Kidney glomerular epithelial cell (primary cell): ENCODE measurements at places on chromosomes 13 and 19.

DNA sequence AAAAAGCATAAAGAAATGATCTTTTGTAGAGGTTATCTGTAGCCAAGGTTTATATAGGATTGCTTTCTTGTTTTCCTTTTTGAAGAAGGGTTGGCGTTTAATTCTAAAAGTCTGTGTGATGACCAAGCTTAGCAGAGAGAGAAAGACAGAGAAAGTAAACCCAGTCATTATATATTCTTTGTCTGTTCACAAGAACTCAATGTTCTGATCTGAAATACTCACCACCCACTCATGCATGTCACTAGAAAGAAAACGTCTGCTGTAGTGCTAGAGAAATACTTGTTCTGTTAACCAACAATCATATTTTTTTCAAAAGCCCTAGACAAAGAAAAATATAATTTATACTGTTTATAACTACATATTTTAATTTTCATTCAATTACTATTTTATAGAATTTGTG is 173.7 kb upstream of the SLITRK5 start:
- DNase-seq, result no peak

GRCh38 chr13:27117952-27118351 is 53.7 kb downstream of the USP12 start:
- no peak for DNase-seq

GRCh38 chr13:113151745-113152690 is 6.4 kb upstream of the PROZ start:
- DNase-seq, result no peak

GRCh38 chr13:110262508-110263291 is 44.3 kb downstream of the COL4A1 start:
- DNase-seq, result peak; percentile 49

DNA sequence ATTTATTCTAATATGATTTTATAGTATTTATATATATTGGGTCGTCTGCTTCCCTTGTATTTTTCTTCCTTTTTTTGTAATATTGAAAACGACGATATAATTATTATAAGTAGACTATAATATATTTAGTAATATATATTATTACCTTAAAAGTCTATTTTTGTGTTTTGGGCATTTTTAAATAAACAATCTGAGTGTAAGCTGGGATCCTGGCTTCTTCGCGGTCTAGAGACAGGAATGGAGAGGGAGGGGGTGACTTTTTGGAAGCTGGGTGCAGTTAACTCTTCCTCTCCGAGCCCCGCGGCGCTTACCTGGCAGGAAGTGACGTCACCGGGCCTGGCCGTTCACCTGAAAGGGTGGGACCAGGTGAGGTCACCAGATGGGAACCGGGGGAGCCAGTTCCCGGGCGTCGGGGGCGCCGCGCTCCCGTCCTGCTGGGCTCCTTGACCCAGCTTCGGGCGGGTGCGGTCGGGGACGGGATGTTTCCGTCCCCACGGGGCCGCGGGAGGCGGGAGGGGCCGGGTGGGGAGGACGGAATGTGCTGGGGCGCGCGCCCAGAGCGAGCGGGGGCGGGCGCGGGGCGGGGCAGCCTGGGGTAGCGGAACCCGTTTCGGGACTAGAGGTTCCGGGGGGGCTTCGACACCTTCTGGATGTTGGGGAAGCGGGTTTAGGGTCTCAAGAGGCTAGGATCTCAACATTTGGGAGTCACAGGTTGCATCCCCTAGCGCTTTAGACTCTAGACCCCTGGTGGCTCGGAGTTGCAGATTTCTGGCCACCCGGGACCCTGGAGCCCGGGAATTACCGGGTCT is 2.8 kb downstream of the ZFP36 start:
- DNase-seq, result peak; percentile 42

DNA sequence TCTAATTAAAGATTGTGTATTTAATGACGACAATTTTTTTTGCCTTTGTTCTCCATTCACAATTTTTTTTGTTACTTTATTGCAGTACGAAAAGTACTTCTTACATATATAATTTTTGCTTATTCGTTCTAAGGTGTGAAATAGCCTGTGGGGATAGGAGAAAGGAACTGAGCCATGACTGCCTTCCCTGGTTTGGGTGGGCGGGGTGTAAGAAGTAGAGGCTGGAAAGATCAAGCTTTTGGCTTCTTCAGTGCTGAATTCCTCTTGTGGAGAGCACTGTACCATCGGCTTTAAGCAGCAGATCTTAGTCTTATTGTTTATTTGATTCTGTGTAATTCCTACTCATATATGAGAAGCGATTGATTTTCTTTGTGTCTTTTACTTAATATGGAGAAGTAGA is 115.8 kb downstream of the NBEA start:
- DNase-seq, result no peak

DNA sequence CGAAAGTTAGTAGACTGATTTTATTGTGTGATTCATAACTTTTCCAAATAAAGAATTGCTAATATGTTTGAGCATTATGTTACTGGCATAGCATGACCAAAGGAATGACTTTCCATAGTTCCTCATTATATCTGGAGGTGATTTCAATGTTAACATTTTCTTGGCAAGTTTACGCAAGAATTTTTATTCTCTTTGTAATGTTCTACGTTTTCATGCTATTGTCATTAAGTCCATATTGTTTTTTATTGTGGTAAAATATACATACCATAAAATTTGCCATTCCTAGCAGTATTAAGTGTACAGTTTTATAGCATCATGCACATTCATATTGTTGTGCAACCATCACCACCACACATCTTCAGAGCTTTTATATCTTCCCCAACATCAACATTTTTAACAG is 14.8 kb downstream of the KCTD12 start:
- DNase-seq, result no peak

- peak; percentile 85 for DNase-seq
These were observed 11.9 kb upstream of the GDF15 start for GRCh38 chr19:18373892-18374629.
